ENCODE measurements at places on chromosomes 5 and 9. TPM values are rescaled to one million over a fixed set of nuclear protein-coding genes. Genes with fewer than 3 reads are reported as not detected.

The INSL4 gene
- not detected for total RNA-seq

The PCDHA5 gene
- not detected for total RNA-seq

The TSSK1B gene
- 0.15 TPM for total RNA-seq

The ADAMTS2 gene
- total RNA-seq: 76.6 TPM

The GABRG2 gene
- not detected for total RNA-seq

The FBXW2 gene
- 36.4 TPM for total RNA-seq

The NEK6 gene
- total RNA-seq: 46.7 TPM

All from smooth muscle cell of trachea (primary cell).